ENCODE measurements at places on chromosomes 1 and 21. TPM values are rescaled to one million over a fixed set of nuclear protein-coding genes. Genes with fewer than 3 reads are reported as not detected.
A peak's percentile ranks its signal among the peaks of the same experiment; 100 is the strongest.

DNA sequence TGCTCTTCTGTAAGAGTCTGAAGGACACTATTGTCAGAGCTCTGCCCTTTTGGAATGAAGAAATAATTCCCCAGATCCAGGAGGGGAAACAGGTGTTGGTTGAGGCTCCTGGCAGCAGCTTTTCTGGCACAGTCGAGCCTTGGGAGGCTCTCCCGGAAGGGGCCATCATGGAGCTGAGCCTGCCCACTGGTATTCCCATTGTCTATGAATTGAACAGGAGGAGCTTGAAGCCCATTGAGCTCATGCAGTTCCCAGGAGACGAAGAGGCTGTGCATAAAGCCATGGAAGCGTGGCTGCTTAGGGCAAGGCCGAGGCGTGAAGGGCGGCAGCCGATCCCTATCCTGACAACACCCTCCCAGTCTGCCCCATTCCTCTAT is 26.6 kb downstream of the UBE4B start:
- DNase-seq, result no peak

The HPDL gene
- 0.17 TPM for total RNA-seq

The ASTN1 gene
- 0.17 TPM for total RNA-seq

The NGF gene
- total RNA-seq, result 8.5 TPM

GRCh38 chr1:195806060-195806459 is 802.2 kb downstream of the KCNT2 start:
- DNase-seq, result no peak

DNA sequence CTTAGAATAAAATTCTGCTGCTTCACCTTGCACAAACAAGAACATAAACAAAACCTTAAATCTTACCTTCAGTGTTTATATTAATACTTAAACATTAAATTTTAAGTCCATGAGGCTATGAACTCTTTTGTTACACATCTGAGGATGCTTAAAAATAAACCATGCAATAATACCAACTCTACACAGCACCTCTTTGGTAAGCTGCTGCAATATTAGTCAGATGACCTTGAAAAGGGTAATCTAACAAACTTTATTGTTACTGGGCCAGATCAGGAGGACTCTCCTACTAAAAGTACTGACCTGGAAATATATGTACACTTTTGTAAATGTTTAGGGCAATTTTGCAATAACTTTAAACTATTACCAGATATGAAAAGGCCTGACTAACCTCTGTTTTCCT is 763 bp downstream of the SIKE1 start:
- DNase-seq, result no peak

The PADI2 gene
- not detected for total RNA-seq

The MPL gene
- not detected for total RNA-seq

DNA sequence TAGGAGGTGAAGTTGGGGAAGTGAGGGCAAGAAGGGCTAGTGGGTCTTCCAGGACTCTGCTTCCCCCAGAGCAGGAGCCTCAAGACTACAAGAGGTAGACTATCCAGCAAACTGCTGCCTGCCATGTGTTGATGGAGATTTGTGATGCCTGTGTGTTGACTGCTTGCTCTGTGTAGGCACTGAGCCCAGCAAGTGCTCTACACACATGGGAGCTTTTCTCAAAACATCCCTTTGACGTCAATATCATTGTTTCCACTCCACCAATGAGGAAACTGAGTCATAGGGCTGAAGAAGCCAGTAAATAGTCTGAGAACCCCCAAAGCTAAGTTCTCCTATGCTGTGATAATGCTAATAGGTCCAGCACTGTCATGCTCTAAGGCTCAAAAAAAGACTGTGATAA is 207.2 kb upstream of the NFIA start:
- DNase-seq, result no peak

The KCNJ15 gene
- 1.5 TPM for total RNA-seq

DNA sequence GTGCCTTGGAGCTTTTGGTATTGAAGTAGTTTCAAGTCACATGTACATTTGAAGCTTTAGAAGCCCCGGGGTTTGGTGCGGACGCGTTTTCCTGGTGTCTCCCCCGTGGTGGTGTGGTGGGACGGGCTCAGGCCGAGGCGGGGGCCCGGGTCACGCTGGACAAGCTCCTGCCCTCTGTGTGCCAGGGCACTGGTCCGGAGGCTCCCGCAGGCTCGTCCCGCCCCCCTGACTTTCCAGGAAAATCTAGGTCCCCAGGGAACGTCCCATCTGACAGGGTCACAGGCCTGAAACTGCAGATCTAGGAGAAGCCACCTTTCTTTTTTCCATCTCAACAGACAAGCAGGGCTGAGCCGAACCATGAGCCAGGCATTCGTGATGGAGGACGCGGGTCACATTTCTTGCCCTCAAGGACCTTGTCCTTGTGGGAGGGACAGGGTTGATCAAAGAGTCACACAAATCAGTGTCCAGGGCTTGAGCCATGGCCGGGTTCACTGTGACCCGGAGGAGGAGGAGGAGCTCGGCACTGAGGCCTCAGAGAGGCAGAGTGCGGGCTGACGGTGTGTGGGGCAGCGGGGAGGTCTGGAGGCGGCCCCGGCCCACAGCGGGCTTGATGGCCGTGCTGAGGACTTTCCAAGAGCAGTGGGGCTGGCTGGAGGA is 1.6 kb downstream of the DMRTB1 start:
- no peak for DNase-seq

The TTLL7 gene
- total RNA-seq, result 9.8 TPM

DNA sequence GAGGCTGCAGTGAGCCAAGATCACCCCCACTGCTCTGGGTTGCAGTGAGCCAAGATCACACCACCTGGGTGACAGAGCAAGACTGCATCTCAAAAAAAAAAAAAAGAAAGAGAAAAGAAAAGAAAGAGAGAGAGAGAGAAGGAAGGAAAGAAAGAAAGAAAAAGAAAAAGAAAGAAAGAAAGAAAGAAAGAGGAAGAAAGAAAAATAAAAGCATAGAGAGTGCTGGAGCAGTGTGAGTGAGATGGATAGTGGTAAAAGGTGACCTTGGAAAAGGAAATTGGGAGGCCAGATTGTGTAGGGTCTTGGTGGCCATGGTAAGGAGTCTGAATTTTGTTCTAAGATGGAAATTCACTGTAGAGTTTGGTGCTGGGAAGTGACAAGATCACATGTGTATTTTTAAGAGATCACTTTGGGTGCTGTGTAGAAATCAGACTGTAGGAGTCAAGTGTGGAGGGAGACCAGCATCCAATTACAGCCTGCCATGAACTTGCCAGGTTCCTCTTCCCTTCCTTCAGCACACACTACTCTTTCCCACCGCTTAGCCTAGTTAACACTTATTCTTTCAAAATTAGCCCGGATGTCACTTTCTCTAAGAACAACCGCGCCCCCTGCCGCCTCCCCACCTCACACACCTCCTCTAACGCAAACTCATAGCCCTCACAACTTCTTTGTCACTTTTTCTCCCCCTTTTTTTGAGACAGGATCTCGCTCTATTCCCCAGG is 17.9 kb downstream of the MTX1 start:
- DNase-seq, result peak; percentile 80

The CLCNKA gene
- total RNA-seq, result under 0.01 TPM

DNA sequence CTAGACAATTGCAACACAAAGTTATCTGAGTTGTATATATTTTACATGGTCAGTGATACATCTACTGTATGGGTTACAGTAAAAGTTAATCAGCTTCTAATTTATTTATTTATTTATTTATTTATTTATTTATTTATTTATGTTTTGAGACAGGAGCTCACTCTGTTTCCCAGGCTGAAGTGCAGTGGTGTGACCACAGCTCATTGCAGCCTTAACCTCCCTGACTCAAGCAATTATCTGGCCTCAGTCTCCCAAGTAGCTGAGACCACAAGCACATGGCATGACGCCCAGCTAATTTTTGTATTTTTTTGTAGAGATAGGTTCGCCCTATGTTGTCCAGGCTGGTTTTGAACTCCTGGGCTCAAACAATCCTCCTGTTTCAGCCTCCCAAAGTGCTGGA is 241.6 kb downstream of the PTPRC start:
- DNase-seq, result peak; percentile 72

The FAM3B gene
- total RNA-seq, result not detected

DNA sequence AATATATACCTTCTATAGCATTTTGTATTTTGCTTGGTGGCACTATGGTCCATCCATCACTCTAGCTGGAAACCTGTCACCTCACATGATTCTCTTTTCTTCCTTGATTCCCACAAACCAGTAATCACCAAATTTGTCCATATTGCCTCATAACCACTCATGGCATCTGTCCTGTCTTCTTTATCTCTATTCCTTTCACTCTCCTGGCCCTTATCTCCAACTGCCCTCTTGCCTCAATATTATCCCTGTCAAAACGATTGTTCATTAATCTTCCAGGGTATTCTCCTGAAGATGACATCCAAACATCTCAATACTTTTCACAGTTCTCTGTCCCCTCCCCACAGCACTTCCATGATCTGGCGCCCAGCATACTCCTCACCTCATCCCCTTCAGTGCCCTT is 46.1 kb downstream of the WDR64 start:
- DNase-seq, result no peak

- peak; percentile 69 for DNase-seq
Measured at GRCh38 chr1:906600-907420, 16.9 kb upstream of the SAMD11 start.

The CTTNBP2NL gene
- total RNA-seq, result 11.0 TPM

The CRYAA gene
- total RNA-seq, result not detected

- peak; percentile 35 for DNase-seq
Measured at GRCh38 chr1:181104790-181105133, 16.3 kb downstream of the IER5 start.

- no peak for DNase-seq
Measured at GRCh38 chr1:152089014-152089674, at the start of gene TCHHL1. Gene TCHHL1 (minus strand): TSS chr1:152089064. CDS start chr1:152088143, 921 bp downstream.

The SERINC2 gene
- total RNA-seq, result 6.7 TPM

The GUCA2B gene
- total RNA-seq, result not detected

DNA sequence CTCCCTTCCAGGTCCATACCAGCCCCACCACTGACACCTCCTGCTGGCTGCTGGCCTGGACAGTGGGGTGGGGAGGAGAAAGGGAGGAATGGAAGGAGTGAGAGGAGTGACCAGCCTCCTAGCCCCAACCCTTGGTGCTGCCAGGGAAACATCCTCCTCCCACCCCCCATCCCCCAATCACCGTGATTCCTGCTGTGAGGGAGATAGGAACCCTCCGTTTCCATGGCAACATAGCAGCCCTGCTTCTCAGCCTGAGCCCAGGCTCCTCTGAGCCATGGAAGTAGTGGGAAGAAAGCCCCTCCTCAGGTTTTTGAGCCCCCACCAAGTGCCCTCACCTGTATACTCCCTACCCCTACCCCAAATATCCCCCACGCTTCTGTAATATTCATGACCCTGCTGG is 44.4 kb upstream of the SCMH1 start:
- DNase-seq, result no peak

DNA sequence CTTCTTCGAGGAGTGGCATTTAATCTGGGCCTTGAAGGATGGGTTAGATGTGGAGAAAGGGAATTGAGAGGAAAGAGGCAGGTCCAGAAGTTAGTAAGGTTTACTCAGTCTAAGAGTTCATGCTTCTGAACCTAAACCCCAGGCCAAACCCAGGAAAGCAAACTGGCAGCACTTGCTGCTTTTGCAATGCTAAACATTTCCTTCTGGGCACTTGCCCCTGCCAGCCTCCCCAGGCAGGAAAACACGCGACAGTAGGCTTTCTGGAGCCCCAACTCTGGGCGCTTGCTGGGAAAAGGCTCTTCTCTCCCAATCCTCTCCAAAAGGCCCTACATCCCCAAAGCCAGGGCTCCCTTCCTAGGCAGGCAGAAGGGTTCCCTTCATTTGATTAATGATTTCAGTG is 2.5 kb downstream of the OLFML2B start:
- DNase-seq, result no peak

DNA sequence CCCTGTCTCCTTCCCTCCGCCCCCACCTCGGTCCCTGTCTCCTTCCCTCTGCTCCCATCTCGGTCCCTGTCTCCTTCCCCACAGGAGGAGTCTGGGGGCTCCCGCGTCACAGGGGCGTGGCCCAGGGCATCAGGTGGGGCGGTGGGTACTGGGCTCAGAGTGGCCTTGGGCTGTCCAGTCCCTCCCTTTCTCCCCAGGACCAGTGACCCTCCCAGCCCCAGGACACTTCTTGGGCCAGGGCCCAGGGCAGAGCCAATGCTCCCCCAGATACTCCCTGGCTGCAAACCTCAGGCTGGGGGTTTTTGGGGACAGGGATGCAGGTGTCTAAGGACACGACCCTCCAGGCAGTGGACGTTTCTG is 6.8 kb upstream of the RNF223 start:
- no peak for DNase-seq

The CATSPERE gene
- total RNA-seq, result 0.99 TPM

The TRNP1 gene
- 10.8 TPM for total RNA-seq

The FRRS1 gene
- total RNA-seq, result 27.0 TPM

The ITLN2 gene
- not detected for total RNA-seq

DNA sequence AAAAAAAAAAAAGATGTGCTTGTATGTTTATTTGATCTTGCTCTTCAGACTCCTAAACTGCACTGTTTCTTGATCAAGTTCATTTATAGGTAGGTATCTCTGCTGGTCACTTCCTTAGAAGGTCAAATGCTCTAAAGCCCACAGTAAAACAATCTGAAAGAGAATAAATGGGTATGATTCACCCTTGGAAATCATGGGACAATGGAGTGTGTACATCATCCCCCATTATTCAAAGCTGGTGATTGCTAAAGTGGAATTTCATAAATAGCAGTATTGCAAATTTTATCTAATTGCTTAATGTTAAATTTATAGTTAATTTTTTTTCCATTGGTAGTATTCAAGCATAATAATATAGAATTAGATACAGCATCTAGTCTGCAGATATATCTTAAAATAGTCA is 53.4 kb downstream of the MIER1 start:
- no peak for DNase-seq

- DNase-seq, result no peak
Measured at GRCh38 chr1:208782186-208782585, 538.0 kb upstream of the PLXNA2 start.

DNA sequence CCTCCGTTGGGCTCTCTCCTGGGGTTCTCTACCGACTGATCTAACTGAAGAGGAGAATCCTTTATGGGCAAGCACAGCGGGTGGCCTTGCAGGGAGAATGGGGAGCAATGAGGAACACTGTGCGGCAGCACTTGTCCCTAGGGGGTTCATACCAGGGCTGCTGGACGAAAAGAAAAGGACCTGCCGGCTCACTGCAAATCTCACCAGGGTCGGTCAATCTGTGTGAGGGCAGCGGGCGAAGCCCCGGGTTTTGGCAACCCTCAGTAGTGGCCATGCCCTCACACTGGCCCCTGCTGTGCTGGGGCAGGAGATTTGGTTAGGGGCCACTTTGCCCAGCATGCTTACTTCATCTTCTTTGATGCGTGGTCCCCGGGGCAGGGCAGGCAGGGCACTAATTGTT is 5.9 kb downstream of the LHX9 start:
- DNase-seq, result no peak

GRCh38 chr1:232467073-232467760 is 162.7 kb downstream of the SIPA1L2 start:
- no peak for DNase-seq

All from fibroblast of lung (primary cell).